ENCODE measurements at places on chromosomes 13 and 19. TPM values are rescaled to one million over a fixed set of nuclear protein-coding genes. Genes with fewer than 3 reads are reported as not detected.

GRCh38 chr13:79445968-79446645 lies 34.8 kb upstream of the NDFIP2 start:
- no peak for DNase-seq

- DNase-seq = no peak
Observed at GRCh38 chr19:21065336-21065735, 16.7 kb upstream of the ZNF714 start.

Gene SPPL2B
- 19.8 TPM for total RNA-seq

DNA sequence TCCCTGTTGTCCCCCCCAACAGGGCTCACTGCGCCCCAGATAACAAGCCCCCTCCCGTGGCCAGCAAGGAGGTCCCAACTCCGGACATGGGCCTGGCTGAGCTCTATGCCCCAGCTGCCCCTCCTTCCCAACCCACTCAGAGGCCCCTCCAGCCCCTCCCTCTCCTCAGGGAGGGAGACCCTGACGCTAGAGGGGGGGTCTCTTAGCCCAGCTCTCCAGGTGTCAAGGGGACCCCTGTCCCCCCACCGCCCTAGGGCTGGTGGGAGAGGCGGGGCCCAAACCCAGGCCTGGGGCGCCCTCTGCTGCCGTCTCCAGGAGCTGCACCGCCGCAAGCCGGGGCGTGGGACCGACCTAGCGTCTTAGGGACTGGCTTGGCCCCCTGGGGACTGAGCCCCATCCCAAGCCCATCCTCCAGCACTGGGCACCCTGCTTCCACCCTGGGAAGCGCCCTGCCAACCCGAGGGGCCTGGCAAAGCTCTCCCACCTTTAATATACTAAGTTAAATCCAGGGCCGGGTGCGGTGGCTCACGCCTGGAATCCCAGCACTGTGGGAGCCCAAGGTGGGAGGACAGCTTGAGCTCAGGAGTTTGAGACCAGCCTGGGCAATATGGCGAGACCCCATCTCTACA lies 1.4 kb downstream of the GRIN3B start:
- DNase-seq = no peak

Gene ERICH6B
- total RNA-seq = not detected

DNA sequence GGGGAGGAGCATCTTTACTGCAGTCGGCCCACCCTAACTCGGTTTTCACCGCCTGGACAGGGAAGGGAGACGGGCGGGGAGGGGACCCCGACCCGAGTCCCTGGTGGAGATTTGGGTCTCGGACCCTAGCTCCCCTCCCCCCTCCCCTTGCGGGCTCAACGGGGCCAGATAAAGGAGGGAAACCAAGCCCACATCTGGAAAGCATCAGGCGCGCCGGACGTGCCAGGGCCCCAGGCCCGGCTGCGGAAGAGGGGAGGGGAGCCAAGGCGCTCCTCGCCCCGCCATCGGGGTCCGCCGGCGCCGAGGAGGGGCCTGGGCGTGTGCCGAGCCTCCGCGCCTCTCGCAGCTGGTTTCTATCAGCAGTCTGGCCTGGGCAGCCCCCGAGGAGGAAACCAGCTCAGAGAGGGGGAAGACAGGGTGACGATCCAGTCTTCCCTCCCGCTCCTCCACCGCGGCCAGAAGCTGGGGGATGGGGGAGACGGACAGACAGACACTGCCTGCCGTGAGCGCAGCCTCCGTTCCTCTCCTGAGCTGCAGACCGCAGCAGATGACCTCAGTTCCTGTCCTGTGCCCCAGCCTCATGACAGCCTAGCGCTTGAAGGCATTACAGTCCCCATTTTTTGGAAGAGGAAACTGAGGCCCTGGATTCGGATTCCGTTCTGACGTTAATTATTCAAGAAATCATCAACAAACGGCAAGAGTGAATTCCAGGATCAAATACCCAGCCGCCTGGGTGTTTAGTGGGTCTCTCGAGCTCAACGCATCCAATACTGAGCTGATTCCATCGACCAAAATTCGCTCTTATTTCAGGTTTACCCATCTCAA lies 3.6 kb upstream of the GNG8 start:
- DNase-seq = no peak

Gene SERP2
- total RNA-seq = 15.4 TPM

DNA sequence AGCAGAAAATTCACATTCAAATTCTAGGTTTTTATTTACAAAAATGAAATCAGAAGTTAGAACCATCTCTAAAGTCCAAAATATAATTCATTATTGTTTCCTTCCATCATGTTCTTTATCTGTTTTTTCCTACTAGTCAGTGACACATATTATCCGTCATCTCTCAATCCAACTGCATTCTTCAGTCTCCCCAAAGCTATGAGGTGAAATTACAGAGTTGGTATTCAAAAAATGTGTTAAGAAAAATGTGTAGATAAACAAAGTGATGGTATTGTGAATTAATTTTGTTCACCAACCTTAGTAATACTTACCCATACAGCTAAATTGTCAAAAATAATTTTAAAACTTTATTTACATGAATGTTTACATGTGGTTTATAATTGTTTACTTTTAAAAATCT lies 448.7 kb upstream of the MIR17HG start:
- no peak for DNase-seq

DNA sequence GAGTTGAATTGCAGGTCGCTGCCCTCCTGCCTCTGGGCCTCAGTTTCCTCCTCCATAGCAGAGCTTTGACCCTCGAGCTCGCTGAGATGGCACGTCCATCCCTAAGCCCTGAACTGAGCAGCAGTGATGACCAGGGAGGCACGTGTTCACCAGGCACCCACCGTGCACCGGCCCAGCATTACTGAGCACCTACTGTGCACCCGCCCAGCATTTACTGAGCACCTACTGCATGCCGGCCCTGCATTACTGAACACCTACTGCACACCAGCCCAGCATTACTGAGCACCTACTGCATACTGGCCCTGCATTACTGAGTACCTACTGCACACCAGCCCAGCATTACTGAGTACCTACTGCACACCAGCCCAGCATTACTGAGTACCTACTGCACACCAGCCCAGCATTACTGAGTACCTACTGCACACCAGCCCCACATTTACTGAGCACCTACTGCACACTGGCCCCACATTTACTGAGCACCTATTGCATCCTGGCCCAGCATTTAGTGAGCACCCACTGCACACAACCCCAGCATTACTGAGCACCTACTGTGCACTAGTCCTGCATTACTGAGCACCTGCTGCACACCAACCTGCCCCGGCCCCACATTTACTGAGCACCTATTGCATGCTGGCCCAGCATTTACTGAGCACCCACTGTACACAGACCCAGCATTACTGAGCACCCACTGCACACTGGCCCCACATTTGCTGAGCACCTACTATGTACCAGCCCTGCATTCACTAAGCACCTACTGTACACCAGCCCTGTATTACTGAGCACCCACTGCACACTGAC lies 6.3 kb downstream of the TPGS1 start:
- DNase-seq = no peak

DNA sequence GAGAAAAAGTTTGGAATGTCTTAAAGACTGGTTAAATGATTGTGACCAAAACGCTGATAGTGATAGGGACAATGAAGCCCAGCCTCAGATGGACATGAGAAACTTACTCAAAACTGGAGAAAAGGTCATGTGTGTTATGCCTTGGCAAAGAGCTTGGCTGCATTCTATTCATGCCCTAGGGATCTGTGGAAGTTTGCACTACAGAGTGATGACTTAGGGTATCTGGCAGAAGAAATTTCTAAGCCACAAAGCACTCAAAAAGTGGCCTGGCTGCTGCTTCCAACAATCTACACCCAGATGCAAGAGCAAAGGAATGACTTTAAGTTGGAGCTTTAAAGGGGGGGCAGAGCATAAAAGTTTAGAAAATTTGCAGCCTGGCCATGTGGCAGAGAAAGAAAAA lies 521.3 kb downstream of the UQCRFS1 start:
- no peak for DNase-seq

Gene MAMSTR
- total RNA-seq = 2.4 TPM

GRCh38 chr19:53908935-53909415 lies at the start of gene CACNG7:
Gene CACNG7, plus strand, starts transcription at chr19:53909278. Its CDS starts 3,554 bp downstream, at chr19:53912832.
- no peak for DNase-seq

Gene PTPRH
- total RNA-seq = 1.3 TPM

Gene STX10
- total RNA-seq = 33.1 TPM

Gene INTS6
- total RNA-seq = 18.7 TPM

- no peak for DNase-seq
Observed at GRCh38 chr19:4755459-4755858, 31.8 kb upstream of the DPP9 start.

- DNase-seq = no peak
Observed at GRCh38 chr19:14400951-14401431, 18.1 kb downstream of the DDX39A start.

- no peak for DNase-seq
Observed at GRCh38 chr19:47512183-47512947, 2.5 kb downstream of the NAPA start.

DNA sequence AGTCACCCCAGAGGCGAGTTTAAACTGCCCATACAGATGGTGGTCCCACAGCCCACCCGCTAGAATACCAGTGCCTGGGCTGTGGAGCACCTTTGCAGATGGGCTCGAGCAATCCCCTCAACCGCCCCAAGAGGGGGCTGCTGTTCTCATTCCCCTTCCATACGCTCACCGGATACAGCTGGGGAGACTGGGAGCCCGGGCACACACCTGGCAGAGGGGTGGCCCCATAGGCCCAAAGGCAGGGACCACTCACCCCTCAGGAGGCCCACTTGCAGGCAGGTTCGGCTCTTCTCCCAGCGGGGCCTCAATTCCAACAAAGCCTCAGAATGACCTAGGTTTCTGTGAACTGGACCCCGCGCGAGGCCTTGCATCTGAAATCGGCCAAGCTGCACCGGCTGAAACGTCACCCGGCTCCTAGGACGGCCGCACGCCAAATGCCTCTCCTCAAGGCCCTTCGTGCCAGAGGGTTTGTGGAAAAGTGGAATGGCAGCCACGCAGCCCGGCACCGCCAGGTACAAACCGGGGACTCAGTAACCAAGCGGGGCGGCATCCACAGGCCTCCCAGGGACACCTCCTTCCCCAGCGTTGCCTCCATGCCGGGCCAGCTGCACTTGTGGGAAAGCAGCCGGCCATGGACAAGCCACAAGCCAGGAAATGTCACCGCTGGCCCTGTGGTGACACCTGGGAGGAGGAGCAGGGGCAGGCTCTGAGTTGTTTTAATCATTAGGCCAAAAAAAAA lies 18.7 kb downstream of the MLLT1 start:
- DNase-seq = no peak

All from right atrium auricular region (tissue), 2 donors.